RCC 7860 (cell line): ENCODE measurements at places on chromosomes 2 and 18.
A peak's percentile ranks its signal among the peaks of the same experiment; 100 is the strongest.

DNA sequence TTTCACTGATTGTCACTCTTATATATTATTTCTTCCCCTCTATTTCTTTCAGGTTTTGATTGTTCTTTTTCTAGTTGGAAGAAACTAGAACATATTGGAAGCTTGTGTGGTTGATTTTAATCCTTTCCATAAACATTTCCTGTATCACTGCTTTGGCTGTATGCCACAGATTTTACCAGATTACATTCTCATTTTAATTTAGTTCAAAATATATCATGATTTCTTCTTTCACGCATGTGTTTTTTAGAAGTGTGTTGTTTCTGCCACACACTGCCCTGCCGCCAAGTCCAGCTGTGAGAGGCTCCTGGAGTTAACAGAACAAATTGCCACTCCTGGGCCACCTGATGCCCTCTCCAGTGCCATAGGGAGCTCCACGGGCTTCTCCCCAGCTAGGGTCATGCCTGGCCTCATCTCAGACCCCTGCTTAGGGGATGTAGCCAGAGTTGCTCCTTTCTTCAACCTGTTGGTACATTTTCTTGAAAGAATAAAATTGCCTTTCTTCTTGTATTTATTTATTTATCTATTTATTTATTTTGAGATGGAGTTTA lies 206.2 kb upstream of the COPS8 start:
- no peak for DNase-seq

DNA sequence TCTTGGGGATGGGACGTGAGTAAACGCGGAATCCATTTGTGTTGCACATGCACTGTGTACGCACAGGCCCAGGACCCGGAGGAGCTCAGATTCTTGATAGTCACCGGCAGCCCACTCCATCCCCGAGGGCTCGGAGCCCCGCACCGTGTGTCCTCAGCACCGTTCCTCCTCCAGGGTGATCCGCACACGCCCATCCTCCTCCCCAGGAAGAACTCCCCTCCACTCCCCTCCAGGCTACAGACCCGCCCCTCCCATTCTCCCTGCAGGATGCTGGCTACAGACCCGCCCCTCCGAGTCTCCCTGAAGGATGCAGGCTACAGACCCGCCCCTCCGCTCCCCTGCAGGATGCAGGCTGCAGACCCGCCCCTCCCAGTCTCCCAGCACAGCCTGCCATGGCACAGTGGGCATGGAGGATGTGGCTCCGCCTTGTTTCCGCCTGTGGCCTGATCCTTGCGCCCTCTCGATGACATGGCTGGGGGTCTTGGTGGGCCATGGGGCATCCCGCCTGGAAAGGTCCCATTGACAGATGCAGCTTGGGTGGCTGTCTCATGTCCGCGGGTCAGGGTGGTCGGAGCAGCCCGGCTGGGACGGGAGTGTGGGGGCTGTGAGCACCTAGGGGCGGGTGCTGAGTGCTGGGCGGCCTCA lies 14.1 kb downstream of the CTDP1 start:
- DNase-seq, result no peak

DNA sequence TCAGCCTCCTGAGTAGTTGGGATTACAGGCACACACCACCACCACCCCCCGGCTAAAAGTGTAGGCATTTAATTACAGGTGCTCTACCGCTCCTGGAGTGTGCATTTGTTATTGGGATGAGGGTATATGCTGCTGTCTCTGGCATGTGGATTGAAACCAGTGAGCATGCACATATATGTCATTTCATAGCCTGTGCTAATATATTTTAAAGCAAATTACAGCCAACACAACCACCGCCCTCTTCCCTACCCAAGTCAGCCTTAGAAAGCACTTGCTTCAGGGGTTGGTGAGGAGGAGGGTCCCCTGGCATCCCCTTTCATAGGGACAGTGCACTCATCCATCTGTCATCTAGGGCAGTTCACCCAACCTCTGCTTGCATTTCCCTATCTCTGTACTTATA lies 10.5 kb upstream of the TBC1D8 start:
- no peak for DNase-seq

DNA sequence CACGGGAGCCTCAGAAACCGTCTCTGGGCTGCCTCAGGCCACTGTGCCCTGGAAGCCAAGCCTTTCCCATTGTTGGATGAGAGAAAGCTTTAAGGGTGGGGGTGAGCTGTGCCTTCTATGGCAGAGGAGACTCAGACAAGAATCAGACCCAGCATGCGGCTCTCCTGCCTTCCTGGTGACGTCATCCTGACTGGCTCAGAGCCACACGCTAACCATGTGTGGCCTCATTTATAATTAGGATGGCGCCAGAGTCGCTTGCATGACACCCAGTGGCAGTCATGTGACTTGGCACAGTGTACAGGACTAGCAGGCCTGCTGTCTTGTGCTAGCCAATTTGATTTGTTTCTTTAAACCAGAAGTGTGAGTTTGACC lies 99.1 kb downstream of the SH3BP4 start:
- DNase-seq, result peak; percentile 92

DNA sequence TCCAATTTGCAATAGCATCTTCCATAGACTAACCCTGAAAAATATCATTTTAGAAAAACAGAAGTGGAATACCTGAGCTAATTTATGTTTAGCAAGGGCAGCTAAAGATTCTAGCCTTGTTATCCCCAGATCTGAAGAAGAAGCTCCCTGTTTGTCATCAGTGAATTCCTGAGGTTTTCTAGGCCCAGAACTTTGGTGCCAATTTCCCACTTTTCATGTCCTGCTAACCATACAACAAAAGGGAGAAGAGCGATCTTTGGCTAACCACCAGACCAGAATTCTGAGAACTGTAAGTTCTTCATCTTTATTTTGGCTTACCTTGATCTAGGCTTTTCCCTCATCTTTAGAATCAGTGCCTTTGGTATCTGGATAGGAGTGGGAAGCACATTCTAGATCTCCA lies 51.3 kb upstream of the RASGRP3 start:
- no peak for DNase-seq

GRCh38 chr18:5729983-5730699 lies 165.2 kb downstream of the TMEM200C start:
- no peak for DNase-seq

- peak; percentile 39 for DNase-seq
These were observed 659 bp downstream of the ZNF142 start for GRCh38 chr2:218658671-218659257.

DNA sequence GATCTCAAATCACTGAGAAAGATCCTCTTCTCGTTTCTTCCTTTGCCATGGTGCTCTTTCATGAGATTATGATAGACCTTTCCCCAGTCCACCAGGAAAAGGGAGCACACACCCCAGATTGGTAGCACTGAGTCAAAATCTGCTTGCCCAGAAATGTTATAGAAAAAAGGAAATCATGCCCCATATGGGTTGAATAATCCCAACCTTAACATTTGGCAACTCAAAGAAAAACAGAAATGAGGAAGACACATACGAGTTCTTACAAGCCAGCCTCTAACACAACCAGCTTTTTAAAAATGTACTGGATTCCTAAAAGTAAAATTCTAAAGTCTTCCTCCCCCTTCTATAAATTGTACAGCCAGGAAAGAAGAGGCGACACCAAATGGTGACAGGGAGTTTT lies 103.0 kb downstream of the ANKRD44 start:
- no peak for DNase-seq

- DNase-seq, result no peak
These were observed 130.1 kb upstream of the DAPL1 start for GRCh38 chr2:158664987-158665386.

DNA sequence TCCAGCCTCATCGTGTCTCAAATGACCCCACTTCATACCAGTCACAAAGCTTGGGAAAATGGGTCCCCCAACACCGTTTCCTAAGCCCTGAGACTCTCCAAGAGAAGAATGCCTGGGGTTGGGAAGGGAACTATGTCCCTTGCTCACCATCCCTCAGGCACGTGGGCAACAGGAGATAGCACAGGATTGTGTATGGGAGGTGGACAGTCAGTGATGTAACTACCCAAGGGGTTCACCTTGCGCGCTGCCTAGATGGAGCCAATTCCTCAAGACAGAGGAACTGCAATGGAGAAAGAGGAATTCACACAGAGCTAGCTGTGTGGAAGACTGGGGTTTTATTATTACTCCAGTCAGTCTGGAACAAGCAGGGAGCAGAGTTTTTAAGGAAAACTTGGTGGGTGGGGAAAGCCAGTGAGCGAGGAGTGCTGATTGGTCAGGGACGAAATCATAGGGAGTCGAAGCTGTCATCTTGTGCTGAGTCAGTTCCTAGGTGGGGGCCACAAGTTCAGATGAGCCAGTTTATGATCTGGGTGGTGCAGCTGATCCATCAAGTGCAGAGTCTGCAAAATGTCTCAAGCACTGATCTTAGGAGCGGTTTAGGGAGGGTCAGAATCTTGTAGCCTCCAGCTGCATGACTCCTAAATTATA lies 13.8 kb upstream of the CXCR1 start:
- DNase-seq, result no peak

GRCh38 chr2:37689751-37690150 lies 18.3 kb upstream of the CDC42EP3 start:
- DNase-seq, result no peak

DNA sequence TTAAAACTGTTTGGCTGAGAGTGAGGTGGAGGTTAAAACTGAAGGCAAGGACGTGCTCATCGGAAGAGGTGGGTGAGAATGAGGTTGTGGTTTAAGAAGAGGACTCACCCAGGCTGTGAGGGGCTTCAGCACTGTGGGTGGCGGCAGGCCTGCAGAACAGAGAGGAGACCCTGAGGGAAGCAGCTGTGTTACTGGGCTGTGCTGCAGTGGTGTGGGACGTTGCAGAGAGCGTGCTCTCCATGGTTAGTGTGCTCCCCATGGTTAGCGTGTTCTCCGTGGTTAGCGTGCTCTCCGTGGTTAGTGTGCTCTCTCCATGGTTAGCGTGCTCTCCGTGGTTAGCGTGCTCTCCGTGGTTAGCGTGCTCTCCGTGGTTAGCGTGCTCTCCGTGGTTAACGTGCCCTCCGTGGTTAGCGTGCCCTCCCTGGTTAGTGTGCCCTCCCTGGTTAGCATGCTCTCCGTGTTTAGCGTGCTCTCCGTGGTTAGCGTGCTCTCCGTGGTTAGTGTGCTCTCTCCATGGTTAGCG lies 68.5 kb upstream of the NFATC1 start:
- no peak for DNase-seq

- no peak for DNase-seq
These were observed 33.7 kb downstream of the SOX11 start for GRCh38 chr2:5725794-5726463.

DNA sequence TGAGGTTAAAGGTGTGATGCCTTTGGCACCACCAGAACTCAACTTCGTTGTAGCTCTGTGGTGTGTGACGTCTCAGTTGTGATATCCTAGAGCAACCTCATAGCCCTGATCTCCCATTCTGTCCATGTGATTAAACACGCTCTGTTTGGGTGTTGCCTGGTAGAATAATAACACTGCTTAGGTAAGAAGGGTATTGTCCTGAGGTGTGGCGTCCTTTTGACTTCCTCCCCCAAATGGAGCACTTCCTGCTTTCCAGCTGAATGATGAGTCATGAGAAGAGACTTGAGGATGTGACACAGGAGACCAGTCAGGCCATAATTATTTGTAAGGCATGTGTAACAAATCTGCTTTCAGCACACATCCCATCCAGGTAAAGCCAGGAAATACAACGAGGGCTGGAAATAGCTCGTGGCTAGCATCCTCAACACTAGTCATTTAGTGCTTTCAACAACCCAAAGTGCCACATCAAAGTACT lies 100.7 kb downstream of the RAPGEF4 start:
- peak; percentile 83 for DNase-seq

GRCh38 chr2:105538840-105539239 lies 140.0 kb upstream of the FHL2 start:
- no peak for DNase-seq

- no peak for DNase-seq
These were observed 50.8 kb downstream of the ACYP2 start for GRCh38 chr2:54166121-54166773.

DNA sequence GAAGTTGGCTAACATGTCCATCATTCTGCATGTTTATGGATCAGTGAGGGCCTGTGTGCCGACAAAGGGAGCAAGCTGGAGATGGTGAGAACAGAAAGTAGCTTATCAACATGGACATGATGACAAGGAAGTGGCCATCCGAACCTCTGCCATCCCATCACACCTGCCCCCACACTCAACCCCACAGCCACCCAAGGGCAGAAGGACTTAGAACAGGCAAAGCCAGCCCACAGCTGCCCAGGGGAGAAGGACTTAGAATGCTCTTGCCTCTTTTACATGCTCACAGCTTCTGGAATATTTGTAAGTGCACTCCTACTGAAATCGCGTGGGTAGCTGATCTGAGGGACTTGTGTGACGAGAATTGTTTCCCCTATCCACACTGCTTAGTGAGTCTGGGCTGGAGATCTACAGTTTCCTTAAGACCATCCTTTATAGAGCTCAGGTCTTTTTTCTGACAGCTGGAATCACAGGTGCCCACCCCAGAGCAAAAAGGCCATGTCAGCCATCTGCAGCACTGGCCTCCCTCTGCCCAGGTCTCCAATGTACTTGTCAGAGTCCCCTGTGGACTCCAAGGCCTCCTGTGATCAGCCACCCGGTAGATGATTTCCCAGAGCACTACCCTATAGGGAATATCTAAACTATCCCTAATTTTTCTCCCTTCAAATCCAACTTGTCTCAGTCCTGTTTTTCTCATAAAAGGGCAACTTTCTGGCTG lies 154.1 kb downstream of the SMAD7 start:
- DNase-seq, result no peak

DNA sequence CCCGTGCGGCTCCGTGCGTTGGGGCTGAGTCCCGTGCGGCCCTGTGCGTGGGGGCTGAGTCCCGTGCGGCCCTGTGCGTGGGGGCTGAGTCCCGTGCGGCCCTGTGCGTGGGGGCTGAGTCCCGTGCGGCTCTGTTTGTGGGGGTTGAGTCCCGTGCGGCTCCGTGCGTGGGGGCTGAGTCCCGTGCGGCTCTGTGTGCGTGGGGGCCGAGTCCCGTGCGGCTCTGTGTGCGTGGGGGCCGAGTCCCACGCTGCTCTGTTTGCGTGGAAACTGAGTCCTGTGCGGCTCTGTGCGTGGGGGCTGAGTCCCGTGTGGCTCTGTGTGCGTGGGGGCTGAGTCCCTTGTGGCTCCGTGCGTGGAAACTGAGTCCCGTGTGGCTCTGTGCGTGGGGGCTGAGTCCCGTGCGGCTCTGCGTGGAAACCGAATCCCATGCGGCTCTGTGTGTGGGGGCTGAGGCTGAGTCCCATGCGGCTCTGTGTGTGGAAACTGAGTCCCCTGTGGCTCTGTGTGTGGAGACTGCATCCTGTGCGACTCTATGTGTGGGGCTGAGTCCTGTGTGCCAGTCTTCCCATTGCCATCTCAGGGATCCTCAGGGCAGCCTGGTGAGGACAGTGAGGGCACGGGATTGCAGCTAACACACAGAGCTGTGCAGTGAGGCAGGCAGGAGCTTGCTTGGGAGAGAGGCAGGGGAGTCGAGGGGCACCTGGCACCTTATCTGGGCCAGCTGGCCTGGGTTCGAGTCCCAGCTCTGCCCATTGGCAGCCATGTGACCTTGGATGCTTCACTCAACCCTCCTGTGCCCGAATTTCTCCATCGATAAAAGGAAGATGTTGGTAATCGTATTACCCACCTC lies 44.5 kb downstream of the LDLRAD4 start:
- DNase-seq, result no peak

DNA sequence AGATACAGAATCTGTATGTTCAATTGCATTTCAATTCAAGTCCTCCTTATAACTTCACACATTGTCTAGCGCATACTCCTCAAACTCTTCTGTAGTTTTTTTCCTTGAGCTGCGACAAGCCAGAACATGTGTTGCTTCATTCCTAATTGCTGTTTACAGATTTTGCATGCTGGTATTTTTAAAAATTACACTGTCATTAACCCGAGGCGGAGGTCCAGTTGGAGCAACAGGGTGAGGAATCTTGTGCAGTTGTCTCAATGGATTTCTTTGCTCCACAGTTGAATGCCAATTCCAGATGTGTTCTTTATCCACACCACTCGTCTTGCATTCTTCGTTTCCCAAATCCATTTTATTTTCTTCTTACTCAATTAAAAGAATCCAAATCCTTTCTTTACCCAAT lies 16.4 kb upstream of the SERPINB13 start:
- DNase-seq, result no peak

GRCh38 chr18:42925036-42925435 lies 190.4 kb downstream of the RIT2 start:
- no peak for DNase-seq
